ENCODE measurements at places on chromosomes 2 and 18.

- peak; percentile 1 for DNase-seq
These were observed 154.6 kb downstream of the ANKRD36 start for GRCh38 chr2:97267411-97268074.

- DNase-seq: no peak
These were observed 209.4 kb upstream of the CXCR4 start for GRCh38 chr2:136327162-136327852.

- no peak for DNase-seq
These were observed 46.8 kb upstream of the GAREM2 start for GRCh38 chr2:26126074-26126473.

- no peak for DNase-seq
These were observed 90.5 kb downstream of the KLHL29 start for GRCh38 chr2:23475473-23475872.

DNA sequence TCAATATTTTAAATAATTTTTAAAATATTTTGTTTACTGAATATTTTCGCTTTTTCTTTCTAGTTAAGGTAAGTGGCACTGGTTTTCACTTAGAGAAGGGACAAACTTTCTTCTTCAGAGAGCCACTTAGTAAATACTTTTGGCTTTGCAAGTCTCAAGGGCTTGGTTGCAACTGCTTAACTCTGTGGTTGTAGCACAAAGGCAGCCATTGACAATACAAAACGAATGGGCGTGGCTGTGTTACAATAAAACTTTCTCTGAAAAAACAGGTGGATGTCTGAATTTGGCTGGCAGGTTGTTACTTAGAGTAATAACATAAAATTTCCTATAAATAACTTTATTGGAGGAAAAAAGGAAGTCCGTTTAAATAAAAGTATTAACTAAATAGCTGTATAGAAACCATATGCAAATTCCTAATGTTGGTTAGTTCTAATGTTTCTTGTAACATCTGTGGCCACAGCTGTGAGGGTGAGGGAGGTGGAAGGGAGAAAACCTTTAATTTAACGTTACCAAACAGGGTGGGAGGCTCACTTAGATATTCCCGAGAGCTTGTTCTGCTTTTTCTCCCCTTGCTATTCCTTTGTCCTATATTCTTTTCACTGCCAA lies 62.4 kb upstream of the TNP1 start:
- peak; percentile 41 for DNase-seq

DNA sequence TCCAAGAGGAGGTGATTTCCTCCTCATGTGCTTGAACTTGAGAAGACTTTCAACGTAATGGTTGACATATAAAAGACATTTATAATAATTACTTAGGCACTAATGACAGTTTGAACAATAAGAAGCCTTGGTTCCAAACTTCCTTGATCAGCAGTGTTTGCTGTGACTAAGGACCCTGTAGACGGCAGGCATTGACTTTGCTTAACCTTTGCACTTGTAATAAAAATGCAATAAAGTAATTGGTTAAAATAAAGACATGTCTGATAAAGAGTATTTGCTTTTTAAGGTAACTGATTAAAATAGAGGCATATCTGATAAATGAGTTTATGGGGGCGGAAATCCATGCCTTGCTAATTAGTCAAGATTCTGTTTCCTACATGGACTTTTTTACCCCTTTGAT lies 82.2 kb upstream of the ST8SIA3 start:
- no peak for DNase-seq

DNA sequence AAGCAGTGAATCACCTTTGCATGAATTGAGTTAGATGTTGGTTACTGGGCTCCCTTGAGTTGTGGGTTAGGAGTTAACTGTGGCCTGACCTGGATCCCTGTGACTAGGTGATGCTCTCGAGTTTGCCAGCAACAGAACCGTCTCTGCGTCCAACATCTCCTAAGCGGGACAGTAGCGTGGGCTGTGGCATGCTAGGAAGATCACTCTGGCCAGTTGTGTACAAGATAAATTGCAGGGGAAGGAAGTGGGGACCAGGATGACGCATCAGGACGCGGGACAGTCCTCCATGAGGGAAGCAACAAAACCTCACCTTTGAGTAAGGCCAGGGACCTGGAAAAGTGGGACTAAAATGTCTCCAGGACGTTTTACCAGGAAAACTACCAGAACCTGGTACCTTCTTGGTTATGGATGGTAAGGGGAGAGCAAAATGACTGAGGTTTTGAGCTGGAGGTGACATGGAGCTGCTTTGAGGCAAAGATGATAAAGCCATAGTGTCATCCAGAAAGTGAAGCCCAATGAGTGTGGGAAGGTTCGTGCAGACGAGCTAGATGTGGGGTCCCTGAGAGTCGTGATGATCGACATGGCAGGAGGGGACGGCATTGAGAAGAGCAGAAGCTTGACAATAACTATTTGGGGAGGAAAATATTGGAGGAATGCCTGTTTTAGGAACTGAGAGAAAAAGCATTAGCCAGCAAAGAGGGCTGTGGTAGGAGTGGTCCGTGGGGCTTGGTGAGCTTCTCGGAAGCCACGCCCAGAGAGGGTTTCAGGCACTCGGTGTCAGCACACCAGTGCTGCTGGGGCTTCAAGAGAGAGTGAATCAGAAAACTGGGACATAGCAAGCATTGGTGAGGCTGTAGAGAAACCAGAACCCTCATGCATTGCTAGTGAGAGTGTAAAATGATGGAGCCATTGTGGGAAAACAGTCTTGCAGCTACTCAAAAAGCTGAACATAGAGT lies 95.1 kb downstream of the SMAD7 start:
- DNase-seq: no peak

GRCh38 chr2:145724311-145724898 lies 1204.5 kb upstream of the ZEB2 start:
- DNase-seq: no peak

DNA sequence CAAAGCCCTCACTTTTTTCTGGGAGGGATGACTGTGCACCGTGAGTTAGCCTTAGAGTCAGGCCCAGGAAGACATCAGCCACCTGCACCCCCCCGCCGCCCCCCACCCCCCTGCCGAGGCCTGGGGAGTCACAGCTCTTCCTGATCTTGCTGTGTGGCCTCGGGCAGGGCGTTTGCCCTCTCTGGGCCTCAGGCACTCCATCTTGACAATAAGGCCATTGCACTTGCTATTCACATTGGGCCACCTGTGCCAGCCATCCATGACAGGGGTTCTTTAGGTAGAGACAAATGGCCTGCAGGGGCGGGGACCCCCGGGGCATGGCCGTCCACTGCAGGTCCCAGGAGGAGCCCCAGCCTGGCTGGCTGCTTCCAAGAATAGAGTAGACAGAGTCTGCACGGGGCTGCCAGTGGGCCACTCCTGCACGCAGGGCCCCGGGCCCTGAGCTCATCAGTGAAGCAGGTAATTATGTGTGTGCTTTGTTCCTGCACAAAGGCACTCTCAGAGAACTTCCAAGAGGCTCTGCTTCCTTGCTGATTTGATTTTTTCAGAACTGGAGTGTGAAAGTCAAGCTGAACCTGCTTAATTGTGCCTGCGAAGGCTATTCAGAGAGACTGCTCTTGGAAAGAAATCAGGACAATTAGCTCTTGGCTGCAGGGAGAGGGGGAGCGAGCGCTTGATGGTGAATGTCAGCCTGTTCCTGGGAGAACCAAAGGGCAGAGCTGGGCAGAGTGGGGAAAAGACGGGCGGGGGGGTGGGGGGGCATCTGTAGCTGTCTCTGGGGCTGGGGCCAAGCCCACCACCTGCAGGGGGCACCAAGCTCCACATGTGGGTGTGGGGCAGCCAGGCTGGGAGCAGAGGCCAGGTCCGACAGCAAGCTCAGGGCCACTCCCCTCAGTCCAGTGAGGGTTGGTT lies 40.3 kb downstream of the RRM2 start:
- peak; percentile 61 for DNase-seq

DNA sequence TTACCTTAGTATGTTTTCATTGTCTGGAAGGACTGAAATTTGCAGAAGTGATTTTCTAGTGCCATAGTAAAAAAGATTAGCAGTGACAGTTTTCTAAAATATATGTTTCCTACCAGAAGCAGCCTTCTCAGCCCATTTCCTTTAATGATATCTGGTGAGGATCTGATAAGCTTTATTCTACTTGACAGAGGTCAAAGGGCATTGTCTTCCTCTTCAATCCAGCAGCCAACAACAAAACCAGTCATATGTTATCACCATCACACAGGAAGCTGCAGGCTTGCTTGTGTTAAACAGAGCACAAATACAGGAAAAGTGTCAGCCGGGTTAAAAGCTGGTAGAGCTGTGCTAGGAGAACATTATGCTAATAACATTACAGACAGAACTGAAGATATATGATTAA lies 35.6 kb upstream of the ZSWIM2 start:
- peak; percentile 49 for DNase-seq

- DNase-seq: no peak
These were observed 112.2 kb downstream of the MAP4K4 start for GRCh38 chr2:101809698-101810097.

DNA sequence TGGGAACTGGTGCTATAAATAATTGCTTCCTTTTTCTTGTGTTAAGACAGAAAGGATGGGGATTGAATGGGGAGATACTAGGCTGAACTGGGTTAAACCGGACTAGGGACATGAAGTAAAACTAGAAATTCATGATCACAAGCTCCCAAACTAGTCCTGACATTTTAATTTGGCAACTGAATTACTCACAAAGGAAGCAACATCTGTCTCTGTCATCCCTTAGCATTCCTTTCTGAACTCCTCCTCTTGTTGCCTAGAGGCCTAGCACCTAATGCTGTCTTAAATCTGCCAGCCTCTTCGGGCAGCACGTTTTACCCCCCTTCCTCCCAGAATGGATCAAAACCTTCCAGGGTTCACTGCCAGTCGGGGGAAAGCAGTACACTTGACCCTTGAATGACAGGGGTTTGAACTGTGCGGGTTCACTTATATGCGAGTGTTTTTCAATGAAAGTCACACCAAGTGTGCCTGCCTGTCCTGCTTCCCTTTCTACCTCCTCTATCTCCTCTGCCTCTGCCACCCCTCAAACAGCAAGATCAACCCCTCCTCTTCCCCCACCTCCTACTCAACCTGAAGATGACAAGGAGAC lies 8.2 kb downstream of the KCTD1 start:
- DNase-seq: no peak

DNA sequence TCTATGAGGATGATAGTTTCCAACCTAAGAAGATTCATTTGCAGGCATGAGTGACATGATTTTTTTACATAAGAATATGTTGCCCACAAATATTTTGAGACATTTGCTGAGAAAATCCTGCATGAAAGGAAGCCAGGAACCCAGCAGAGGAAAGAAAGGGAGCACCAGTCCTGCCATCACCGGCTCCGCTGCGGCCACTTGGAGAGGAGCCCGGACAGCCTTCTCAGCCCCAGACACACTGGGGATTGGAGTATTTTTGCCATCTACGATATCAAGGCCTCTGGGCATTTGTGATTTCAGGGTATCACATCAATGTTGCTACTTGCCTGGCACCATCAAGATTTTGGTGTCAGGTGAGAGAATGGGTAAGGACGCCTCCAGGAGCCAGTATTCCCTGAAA lies 228.3 kb downstream of the PTGR3 start:
- no peak for DNase-seq

DNA sequence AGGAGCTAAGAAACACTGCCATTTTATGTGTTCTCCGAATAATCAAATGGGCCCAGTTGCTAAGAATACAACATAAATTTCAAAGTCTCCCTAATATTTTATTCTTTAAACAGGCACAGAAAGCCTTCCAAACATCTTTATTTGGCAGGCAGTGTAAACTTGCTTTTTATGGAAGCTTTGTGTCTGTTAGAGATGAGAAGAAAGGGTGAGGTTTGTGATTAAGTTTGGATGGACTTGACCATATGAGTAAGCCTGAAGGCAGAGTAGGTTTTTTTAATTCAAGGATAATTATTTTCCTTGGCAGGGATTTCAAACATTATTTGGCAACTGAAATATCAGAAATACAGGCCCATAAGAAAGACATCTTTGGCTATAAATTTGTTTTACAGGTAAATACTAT lies 62.9 kb downstream of the COX7A2L start:
- no peak for DNase-seq

- DNase-seq: peak; percentile 9
These were observed 197.9 kb downstream of the LNPK start for GRCh38 chr2:175804122-175804521.

DNA sequence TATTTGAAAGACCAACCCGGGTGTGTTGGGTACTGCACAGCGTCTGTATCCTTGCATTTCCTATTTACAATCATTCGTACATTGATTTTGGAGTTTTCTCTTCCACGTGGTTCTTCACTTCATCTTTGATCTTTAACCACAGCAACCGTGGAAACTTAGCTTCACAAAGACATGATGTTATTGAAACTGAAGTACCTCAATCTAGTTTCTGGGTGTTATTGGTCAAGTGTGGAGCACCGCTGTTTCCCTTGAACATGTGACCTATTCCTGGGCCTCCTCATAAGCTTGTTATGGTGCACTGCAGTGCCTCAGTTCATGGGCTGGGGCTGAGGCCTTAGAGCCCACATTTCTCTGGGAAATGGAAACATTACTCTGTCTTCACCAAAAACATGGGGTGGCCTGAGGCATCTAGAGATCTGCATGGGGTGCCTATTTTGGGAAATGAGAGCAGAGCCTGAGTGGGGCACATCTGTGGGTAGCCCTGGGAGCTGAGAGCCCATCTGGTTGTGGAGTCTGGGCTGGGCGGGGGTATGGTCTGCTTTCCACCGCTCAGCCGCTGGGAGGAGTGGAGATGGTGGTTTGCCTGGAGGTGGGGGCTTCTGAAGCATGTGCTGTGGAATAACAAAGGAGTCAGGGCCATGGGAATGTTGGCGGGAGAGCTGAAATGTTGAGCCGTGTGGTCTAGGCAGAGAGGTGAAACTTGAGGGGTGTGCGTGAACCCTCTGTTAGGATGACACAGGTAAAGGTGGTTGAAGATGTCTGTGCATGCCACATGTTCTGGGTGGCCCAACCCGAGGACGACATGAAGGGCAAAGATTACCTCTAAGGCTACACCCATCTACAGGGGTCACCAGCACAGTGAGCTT lies 37.4 kb downstream of the ZNF236 start:
- DNase-seq: no peak
